T-helper 2 cell treated with Interferon-gamma antibody and Interleukin-4, amounts not matched to agents 5 μg/mL and 100 μg/mL, for 36 hours (primary cell): ENCODE measurements at places on chromosomes 6 and 20.

- no peaks in the 10 kb centered on the region for H3K27me3 ChIP-seq
- no peak overlapping the region for H3K27ac ChIP-seq
- no peaks in the 10 kb centered on the region for H3K4me1 ChIP-seq
- DNase-seq, result no peak
- H3K36me3 ChIP-seq, result no peaks in the 10 kb centered on the region
- no peak overlapping the region for H3K4me3 ChIP-seq
These were observed 742.8 kb downstream of the MAFB start for GRCh38 chr20:39946053-39946810.

DNA sequence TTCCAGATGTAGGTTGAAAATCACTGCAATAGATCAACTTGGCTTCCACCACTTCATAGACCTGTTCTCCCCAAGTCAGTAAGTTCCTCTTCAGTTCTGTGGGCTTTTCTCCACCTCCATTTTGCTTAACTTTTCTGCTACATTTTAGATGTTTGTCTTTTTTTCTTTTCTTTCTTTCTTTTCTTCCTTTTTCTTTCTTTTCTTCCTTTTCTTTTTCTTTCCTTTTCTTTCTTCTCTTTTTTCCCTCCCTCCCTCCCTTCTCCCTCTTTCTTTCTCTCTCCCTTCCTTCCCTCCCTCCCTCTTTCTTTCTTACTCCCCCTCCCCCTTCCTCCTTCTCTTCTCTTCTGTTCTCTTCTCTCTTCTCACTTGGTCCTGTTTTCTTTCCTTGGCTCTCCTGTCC, 6.9 kb upstream of the FAM8A1 start:
- peaks cover 13% of the 10 kb centered on the region for H3K27me3 ChIP-seq
- no peak overlapping the region for H3K27ac ChIP-seq
- peaks cover 4% of the 10 kb centered on the region for H3K4me1 ChIP-seq
- DNase-seq, result no peak

DNA sequence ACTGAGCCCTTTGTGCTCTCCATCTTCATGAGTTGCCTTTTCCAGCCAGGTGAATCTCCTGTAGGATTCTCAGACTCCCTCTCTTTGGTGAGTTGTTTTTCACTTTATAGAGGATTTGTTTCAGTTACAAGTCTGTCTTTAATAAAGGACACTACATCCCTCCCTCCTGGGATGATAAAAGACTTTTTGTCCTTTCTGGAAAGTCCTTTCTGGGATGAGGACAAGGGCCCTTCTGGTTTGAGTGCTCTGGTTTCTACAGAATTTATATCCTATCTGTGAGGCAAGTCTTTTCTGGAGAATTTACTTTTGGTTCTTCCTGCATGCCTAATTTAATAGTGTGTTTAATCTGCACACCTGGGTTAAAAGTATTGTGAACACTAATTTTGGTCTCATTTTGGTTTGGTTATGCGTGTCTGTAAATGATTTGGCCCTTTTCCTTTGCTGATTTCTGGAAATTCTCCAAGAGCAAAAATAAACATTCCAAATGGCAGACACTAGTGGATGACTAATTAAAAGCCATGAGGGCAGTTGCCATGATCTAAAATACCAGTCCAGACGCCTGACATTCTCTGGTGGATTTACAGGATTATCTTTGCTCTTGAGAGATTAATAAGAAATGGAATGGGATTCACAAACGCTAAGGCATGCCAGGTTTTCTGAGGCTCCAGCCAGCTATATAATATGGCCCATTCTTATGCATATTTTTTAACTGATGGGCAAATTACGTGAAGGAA, 44.8 kb downstream of the TCP11 start:
- H3K4me3 ChIP-seq, result no peak overlapping the region
- no peaks in the 10 kb centered on the region for H3K36me3 ChIP-seq
- peaks cover 16% of the 10 kb centered on the region for H3K27me3 ChIP-seq

GRCh38 chr20:51526106-51526470, 16.4 kb downstream of the NFATC2 start:
- no peaks in the 10 kb centered on the region for H3K27me3 ChIP-seq
- DNase-seq, result no peak
- peak overlapping the region; percentile 88 for H3K27ac ChIP-seq
- H3K36me3 ChIP-seq, result peaks cover 48% of the 10 kb centered on the region

GRCh38 chr20:25398376-25399036, 7.9 kb upstream of the ABHD12 start:
- H3K27me3 ChIP-seq, result peaks cover 7% of the 10 kb centered on the region
- H3K27ac ChIP-seq, result no peak overlapping the region
- DNase-seq, result no peak
- peaks cover 3% of the 10 kb centered on the region for H3K36me3 ChIP-seq
- peaks cover 5% of the 10 kb centered on the region for H3K4me1 ChIP-seq

DNA sequence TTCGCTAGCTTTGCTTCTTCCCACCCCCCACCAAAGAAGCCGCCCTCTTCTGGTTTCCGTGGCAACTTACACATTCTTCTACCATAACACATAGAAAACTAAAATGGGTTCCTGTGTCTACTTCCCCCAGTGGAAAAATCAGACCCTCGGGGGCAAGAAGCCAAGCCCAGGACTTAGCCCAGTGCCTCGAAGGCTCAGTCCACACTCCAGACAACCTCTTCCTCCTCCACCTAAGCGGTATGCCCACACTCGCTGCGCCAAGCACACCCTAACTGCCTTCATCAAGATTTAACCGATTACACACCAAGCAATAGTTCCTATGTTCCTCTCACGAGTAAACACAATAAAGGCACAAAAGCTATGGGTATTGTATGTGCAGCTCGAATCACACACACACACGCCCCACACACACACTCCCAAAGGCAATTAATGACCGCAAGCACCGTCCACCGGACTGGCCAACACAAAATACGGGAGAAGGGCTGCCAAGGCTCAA, 537 bp downstream of the PPIL4 start:
- H3K27ac ChIP-seq, result peak overlapping the region; percentile 98
- peak overlapping the region; percentile 97 for H3K4me3 ChIP-seq
- peaks cover 3% of the 10 kb centered on the region for H3K36me3 ChIP-seq
- DNase-seq, result peak; percentile 42
- H3K27me3 ChIP-seq, result peaks cover 2% of the 10 kb centered on the region
- H3K4me1 ChIP-seq, result peaks cover 25% of the 10 kb centered on the region

DNA sequence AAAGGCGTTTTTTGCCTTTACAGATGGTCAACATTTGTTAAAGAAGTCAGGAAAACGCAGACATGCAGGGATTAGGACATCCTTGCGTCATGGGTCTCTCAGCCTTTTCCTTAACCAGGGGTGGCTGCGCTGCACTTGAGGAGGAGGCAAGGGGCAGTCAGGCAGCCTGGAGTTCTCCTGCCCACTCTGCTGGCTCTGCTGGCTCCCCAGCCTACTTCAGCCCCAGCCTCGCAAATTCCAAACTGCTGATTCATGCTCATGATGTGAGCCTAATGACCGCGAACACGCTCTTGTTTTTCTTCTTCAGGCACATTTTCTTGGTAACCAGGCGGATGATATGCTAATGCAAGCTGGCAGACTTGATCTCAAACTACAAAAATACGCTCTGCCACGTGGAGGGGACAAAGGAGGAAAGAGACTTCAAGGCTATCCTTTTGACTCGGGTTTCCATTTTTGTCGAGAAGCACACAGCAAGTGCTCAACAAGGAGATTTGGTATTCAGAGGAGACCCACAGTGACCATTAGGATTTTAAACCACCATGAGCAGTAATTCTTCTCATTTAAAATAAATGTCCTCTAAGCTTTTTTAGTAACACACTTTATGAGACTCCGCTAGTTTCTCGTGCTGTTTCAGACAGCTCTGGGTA, 290.3 kb upstream of the STXBP5 start:
- H3K27ac ChIP-seq, result no peak overlapping the region
- H3K36me3 ChIP-seq, result no peaks in the 10 kb centered on the region
- H3K27me3 ChIP-seq, result no peaks in the 10 kb centered on the region
- DNase-seq, result peak; percentile 16
- peak overlapping the region; percentile 9 for H3K4me3 ChIP-seq
- H3K4me1 ChIP-seq, result peaks cover 4% of the 10 kb centered on the region

DNA sequence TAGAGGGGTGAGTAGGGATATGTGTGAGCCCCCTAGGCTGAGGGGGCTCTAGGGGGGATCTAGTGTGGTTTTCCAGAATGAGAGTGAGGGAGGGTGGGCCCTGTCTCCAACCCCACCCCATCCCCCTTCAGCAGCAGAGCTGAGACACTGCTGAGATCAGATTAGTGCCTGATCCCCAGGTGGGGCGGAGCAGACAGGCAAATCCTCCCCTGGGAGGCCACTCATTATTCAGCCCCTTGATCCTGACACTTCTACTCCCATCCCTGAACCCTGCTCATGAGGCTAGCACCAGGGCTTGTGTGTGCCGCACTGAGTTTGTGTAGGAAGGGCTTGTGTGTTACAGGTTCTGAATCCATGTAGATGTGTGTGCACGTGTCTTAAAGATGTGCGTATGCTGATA, 42.5 kb downstream of the SPDEF start:
- no peaks in the 10 kb centered on the region for H3K4me1 ChIP-seq
- peaks cover 11% of the 10 kb centered on the region for H3K27me3 ChIP-seq

GRCh38 chr6:142692942-142693341, 252.0 kb downstream of the HIVEP2 start:
- H3K27me3 ChIP-seq, result peaks cover 2% of the 10 kb centered on the region
- peak; percentile 20 for DNase-seq
- H3K4me1 ChIP-seq, result peaks cover 3% of the 10 kb centered on the region
- no peak overlapping the region for H3K27ac ChIP-seq
- no peaks in the 10 kb centered on the region for H3K36me3 ChIP-seq
- H3K4me3 ChIP-seq, result no peak overlapping the region

GRCh38 chr20:49671433-49671832, 42.2 kb downstream of the B4GALT5 start:
- H3K4me1 ChIP-seq, result peaks cover 70% of the 10 kb centered on the region
- H3K4me3 ChIP-seq, result peak overlapping the region; percentile 27
- H3K27ac ChIP-seq, result no peak overlapping the region

GRCh38 chr6:79421707-79422484, 115.3 kb downstream of the LCA5 start:
- H3K27me3 ChIP-seq, result peaks cover 3% of the 10 kb centered on the region
- no peak overlapping the region for H3K4me3 ChIP-seq
- no peak for DNase-seq

DNA sequence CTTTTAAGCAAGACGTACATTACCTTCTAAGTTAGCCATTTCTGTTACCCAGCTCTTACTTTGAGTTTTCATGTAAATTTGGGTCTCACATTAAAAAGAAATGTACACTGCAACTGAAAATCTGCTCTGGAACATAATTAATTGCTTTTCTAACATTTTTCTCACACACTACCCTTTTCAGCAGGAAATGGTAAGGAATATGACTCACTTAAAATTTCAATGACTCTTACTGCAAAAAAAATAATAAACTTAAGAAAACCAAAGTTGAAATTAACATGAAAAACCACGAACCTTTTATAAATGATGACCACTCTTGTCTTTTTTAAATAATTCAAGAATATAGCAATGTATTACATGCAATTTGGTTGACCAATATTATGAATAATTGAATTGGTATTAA, 1.3 kb downstream of the CGA start:
- no peaks in the 10 kb centered on the region for H3K4me1 ChIP-seq
- H3K4me3 ChIP-seq, result no peak overlapping the region
- DNase-seq, result no peak
- H3K27me3 ChIP-seq, result peaks cover 42% of the 10 kb centered on the region

GRCh38 chr20:11166712-11167111, 492.9 kb upstream of the JAG1 start:
- no peaks in the 10 kb centered on the region for H3K4me1 ChIP-seq
- DNase-seq, result no peak
- no peaks in the 10 kb centered on the region for H3K27me3 ChIP-seq
- no peak overlapping the region for H3K4me3 ChIP-seq

DNA sequence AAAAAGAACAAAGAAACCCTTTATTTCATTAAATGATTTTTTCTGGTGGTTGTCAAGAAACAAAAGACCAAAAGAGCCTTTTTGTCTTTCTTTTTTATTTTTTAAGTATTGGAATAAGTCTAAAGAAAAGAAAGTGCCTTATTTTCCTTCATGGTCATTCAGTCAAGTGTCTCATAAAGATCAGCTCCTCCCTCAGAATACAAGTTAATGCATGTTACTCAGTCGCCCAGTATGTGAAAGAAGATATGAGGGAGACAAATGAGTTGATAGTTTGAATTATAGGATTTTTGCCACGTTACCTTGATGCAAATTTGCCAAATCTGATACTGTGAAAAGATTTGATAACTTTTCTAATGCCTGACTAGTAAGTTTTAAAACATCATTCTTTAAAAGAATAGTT, 157.2 kb downstream of the QKI start:
- H3K27me3 ChIP-seq, result no peaks in the 10 kb centered on the region
- H3K36me3 ChIP-seq, result peaks cover 20% of the 10 kb centered on the region
- H3K27ac ChIP-seq, result no peak overlapping the region
- no peak overlapping the region for H3K4me3 ChIP-seq

DNA sequence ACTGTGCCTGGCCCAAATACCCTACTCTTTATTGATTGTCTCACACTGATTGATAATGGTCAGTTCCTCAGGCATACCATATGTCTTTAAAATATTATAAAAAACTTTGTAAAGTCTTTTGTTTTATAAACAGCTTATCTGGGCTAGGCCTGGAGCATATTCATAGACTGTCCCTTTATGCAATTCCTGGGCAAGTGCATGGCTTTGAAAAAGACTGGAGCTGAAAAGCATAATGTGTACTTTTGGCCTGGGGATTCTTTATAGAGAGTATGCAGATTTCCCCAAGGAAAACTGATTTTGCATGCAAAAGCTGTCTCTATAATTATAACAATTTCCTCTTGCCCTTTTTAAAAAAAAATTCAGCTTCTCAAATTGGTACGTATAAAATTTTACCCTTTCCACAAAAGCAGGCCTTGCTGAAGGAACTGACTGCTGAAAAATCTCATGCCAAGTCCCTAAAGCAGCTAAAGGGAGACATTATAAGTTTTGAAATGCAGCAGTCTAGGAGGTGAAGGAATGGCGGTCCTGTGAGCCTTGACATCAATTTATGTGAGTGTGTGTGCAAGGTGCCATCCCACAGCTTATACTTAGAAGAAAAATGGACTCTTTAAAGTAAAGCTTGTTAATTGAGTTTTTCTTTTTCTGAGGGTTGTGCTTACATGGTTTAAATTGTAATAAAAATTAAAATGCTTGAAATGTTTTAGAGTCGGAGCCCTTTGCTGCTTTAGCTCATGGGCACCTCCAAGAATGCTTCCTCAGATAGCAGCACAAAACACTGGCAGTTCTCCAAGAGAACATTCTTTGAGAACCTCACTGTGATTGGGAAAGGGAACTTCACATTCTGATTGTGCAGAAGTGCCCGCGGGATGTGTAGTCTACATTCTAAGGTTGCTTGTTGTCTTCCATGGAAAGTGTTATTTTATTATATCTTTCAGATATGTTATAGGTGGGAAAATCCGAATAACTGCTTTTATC, 43.9 kb downstream of the PLCB4 start:
- H3K4me1 ChIP-seq, result no peaks in the 10 kb centered on the region
- H3K4me3 ChIP-seq, result no peak overlapping the region
- H3K27ac ChIP-seq, result no peak overlapping the region
- H3K27me3 ChIP-seq, result no peaks in the 10 kb centered on the region
